ENCODE measurements at places on chromosomes 6 and 20.

GRCh38 chr6:114194362-114195026 is 148.3 kb downstream of the HS3ST5 start:
- DNase-seq, result no peak

DNA sequence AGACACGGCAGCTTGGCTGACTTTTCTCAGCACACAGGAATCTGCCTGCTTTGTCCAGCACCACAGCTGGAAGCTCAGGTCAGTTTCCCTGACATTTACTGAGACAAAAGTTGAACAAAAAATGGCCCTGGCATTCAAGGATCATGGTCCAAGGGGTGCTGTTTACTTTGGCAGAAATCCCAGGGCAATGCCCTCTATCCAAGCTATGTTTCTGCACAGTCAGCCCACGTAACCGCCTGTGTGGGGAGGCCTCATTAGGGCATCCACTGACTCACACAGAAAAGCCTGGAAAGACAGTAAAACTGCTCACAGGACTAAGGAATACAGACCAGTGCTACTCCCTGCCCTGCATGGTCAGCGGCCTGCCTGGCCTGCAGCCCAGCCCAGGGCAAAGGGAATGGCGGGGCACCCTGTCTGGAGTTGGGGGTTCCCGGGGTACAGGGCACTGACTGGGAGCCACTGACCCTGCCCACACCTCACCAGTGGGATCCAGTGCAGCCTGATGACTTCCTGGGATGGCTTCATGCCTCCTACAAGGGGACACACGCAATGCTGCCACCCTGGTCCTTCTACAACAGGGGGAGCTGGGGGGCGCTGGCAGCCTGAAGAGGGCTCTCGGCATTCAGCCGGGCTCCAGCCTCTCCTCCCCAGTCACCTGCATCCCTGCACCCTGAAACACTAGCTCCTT is 77.1 kb downstream of the NINL start:
- no peak for DNase-seq

DNA sequence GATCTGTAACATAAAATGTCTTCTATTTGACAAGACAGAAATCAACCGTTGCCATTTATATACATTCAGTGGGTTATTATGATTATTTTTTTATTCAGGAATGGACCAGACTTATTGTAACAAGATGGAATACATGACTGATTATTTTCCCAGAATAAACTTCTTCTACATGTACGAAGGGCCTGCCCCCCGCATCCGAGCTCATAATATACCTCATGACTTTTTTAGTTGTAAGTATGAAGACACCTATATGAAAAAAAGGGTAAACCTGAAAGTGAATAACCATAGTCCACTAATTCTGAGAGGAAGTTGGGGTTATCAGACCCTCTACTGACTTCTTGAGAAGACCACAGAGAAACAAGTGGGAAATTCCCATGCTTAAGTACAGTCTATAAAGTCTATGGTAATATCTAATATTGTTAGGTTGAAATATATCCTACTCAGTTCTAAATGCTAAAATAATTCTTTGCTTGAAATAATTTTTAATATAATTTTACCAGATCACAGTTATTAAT is 15.9 kb downstream of the OR2A4 start:
- no peak for DNase-seq

DNA sequence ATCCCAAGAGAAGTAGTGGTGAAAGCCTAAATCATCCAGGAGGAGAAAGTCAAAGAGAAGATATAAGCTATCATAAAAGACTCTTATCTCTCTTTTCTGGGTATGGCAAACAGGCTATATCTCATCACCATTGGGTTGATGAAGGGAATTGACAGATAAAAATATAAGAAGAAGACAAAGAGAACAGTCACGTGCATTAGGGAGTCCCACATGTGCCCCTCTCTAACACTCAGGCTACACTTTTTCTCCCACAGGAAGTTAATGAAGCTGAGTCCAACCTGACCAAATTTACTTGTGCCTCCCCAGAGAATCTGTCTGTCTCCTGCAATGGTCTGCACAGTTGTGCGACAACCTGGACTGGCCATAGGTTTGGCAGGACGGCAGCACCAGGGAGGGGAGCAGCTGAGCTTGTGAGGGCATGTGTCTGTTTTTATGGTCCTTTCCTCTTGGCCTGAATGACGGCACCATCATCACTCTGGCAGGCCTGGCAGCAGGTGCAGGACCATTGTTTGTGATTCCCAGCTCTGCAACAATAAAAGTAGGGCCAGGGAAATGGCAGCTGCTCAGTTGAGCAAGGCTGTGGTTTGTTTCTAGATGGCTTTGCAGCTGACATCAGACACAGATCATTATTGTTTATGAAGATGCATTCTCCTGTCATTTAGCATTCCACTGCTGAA is 144.5 kb upstream of the MCHR2 start:
- no peak for DNase-seq

GRCh38 chr20:19761841-19762240 is 3.8 kb downstream of the RIN2 start:
- DNase-seq, result no peak
